ENCODE measurements at places on chromosomes 4 and X.

DNA sequence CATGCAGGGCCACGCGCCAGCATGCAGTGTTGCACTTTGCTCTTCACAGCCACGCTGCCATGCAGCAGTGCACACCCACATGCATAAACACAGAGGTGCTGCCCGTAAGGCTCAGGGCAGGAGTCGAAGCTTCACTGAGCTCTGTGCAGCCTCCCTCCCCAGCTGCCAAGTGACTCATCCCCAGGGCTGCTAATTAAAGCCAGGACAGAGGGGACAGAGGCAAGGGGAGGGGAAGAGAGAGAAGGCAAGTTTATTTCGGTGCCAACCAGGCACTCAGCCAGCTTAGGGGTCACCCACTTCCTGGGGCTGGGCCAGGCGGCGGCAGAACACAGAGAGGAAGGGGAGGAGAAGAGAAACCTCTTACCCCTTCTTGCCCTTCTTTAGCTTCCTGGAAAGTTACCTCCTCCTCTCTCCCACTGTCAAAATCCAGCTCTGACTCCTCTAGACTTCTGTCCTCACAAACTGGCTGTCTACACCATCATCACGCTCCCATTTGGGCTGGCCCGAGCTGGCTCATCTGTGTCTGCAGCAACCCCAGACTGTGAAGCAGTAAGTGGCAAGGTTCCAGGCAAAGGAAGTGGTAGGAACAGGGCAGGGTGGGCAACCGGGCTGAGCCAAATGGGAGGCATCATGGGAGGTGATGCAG, 6.2 kb upstream of the IQSEC2 start:
- peak; percentile 84 for DNase-seq

GRCh38 chr4:1499465-1499864, 93.2 kb upstream of the NKX1-1 start:
- no peak for DNase-seq

- DNase-seq = no peak
Measured at GRCh38 chr4:169407217-169407845, 136.6 kb upstream of the SH3RF1 start.

DNA sequence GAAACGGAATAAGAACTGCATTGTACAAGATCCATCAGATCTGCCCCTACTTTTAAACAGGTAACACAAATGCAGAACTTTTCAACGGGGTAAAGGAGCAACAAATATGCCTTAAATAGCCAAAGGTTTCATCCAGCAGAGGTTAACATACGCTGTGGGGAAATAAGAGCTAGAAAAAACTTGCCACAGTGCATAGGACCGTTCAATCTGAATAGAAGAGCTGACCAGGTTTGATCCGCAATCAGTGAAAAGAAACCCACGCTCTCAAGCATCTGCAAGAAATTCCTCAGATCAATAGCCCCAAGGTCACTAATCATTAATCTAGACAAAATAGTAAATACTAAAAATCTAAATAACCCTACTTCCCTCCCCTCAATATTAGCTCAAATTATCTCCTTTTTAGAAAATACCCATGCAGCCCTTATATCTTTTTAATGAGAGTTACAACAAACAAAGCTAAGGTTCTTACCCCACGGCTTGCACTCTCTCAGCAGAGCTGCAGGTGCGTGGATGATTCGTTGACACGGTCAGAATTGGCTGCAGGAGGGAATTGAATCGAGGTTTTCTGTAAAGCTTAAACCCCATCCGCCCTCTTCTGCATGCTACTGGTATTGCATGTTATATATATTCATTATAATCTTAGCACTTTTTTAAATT, at the start of gene TLR10:
TSS of gene TLR10 (minus strand) at position 539 of the 657 bp plus-strand sequence. CDS start 7,400 bp downstream, outside the sequence.
- DNase-seq = no peak

- no peak for DNase-seq
Measured at GRCh38 chr4:1502501-1502886, 96.3 kb upstream of the NKX1-1 start.

- DNase-seq = no peak
Measured at GRCh38 chr4:66640233-66640990, 904.9 kb downstream of the CENPC start.

GRCh38 chr4:119025916-119026661, 109.5 kb upstream of the MYOZ2 start:
- DNase-seq = peak; percentile 89

DNA sequence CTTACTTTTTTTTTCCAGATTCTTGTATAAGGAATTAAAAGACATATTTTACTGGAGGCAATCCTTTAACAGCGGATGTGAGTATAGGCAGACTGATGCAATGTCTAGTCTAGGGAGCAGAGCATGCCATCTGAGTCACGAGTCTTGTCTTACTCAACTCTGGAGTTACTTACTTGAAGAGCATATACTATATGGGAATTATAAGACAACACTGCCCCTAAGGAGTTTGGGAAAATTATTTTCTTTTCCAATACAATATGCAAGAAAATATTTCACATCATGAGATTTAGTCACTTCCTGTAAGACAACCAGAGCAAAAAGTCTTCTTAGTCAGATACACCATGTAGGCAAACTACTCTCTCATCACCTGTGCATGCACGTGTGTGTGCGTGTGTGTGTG, 537.3 kb upstream of the FTHL17 start:
- no peak for DNase-seq

GRCh38 chr4:159341522-159341921, 238.6 kb downstream of the RAPGEF2 start:
- no peak for DNase-seq

- no peak for DNase-seq
Measured at GRCh38 chr4:143300860-143301259, 35.8 kb upstream of the GAB1 start.

DNA sequence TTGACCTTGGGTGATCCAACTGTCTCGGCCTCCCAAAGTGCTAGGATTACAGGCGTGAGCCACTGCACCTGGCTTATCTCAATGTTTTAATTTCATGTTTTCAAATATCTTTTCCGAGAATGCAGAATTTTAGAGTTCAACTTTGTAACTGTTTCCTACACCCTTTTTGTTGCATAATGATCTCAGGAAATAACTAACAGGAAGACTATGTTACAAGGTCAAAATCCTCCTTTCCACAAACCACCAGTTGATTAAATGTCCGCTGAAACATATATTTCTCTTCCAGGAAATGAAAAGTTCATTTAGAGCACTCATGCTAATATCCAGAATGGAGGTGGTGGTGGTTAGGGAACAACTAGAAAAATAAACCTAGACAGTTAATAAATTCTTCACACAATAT, 377.8 kb downstream of the PPP4R3C start:
- DNase-seq = no peak

DNA sequence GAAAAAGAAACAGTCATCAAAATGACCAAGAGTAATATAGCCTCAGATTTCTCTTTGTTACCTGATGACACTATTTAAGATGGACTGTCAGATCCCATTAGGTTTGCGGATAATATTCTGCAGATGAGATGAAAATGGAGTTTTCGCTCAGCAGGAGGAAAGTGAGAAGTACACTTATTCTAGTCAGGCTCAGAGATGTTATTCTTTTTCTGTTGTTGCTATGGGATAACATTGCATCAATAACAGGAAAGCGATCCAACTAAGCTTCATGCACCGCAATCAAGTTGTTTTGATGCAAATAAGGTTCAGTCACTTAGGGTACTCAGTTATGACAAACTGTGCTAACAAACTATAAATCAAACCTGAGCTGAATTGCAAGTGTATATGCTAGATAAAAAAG, 415.0 kb downstream of the CCSER1 start:
- no peak for DNase-seq

- DNase-seq = peak; percentile 66
Measured at GRCh38 chrX:154477891-154478477, 1.1 kb downstream of the LAGE3 start.

DNA sequence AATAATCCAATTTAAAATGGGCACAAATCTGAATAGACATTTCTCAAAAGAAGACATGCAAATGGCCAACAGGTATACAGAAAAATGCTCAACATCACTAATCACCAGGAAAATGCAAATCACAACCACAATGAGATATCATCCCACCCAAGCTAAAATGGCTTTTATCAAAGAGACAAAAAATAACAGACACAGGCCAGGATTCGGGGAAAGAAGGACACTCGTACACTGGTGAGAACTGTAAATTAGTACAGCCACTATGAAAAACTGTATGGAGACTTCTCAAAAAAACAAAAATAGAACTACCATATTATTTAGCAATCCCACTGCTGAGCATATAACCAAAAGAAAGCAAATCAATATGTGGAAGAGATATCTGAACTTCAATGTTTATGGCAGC, 8.5 kb downstream of the SPP1 start:
- DNase-seq = no peak

DNA sequence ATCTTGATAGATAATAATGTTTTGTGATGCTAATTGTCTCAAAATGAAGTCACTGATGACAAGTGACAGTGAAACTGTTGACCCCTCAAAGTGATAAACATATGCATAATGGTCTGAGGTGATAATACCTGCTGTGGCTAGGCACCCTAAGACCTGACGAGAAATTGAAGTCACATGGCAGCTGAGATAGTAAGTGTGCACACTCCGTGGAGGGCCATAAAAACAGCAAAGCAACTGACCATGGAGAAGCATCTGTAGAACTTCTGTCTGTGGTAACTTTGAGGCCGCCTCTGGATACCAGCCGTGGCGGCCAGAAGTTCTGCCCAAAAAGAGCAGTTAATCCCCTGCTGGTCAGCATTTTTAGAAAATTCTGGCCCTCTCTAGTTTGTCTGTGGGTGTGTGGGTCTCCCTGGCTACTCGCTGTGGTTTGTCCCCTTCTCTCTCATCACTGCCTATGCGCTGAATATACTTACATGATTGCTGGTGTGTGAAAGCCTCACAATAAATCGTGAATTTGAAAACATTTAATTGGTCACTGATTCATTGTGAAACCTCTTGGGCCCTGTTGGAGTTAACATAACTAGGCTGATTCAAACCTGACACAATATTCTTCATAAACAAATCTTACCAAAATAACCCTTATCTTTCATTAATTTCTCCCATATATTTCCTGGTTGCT, 50.6 kb downstream of the CCDC149 start:
- DNase-seq = no peak

DNA sequence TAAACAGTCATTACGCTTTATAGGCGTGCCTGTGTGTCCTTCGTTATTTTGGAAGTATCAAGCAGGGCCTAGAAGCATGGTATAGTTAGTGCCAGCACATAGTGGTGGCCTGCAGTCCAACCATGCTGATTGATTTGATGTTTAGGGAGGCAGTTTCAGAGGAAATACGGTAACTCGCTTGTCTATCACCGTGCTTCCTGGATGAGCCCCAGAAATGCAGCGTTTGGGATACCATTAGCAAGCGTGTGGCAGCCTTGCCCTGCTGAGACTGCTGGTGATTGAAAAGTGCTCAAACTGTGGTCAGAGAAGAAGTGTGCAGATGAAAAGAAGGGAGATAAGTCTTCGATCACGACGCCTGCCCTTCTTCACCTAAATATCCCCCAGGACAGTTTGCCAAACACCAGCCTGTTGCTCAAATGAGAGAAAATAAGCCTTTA, 158.4 kb downstream of the CHIC2 start:
- no peak for DNase-seq

DNA sequence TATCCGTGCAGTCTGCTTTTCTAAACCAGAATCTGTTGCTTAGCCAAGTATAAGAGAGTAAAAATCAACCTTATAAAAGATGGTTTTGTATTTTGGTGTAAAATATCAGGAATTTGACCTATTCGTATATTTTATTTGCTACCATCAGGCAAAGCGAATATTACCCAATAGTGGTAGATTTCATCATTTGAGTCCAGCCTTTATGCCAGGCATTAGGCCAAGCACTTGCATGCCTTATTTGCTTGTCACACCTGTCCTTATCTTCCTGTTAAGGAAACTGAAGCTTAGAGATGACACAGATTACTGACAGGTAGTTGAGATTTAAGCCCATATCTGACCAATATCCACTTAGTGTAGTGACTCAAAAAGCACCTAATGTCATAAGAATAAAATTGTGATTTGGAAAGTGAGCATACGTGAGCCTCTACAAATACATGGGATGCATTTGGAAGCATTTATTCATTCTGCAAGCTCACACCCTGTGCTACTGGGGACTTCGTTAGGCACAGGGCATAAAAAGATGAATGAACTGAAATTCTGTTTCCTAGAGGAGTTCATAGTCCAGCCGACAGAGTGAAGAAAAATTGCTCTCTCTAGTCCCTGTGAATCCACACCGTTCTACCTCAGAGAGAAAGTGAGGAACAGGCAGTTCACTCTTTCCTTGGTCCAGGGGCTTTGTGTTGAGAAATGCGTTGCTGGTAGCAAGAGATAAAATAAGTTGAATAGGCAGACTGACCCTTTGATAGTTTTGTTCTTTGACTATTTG, 2.3 kb upstream of the RNF212 start:
- no peak for DNase-seq

All from sigmoid colon (tissue), 7 donors.